ENCODE measurements at places on chromosomes 6 and 20. TPM values are rescaled to one million over a fixed set of nuclear protein-coding genes. Genes with fewer than 3 reads are reported as not detected.

BPIFA1 gene
- total RNA-seq: not detected

HCK gene
- total RNA-seq: 10.8 TPM

NFATC2 gene
- total RNA-seq: 11.1 TPM

GJA10 gene
- total RNA-seq: not detected

GRCh38 chr6:111306104-111306888, 176.7 kb downstream of the REV3L start:
- H3K4me3 ChIP-seq: no peak overlapping the region
- no peak overlapping the region for H3K27ac ChIP-seq
- no peaks in the 10 kb centered on the region for H3K36me3 ChIP-seq
- no peaks in the 10 kb centered on the region for H3K27me3 ChIP-seq
- H3K4me1 ChIP-seq: no peaks in the 10 kb centered on the region
- no peak for DNase-seq

DNA sequence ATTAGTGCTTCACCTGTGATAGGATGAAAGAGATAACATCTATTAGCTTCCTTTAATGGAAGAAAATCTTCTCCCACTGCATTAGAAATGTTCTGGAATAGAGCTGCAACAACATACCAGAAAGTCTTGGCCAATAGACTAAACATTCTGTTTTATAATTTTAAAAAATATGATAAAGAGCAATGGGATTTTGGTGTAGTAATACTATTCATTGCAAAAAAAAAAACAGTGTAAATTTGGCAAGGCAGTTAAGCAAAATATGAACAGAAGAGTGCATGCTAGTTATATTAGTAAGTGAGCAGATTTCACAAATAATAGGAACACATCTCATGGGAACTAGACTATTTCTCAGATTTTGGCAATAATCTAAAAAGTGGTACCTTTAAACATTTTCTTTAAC, 43.3 kb downstream of the SOX4 start:
- H3K27ac ChIP-seq: no peak overlapping the region
- H3K4me3 ChIP-seq: no peak overlapping the region
- no peak for DNase-seq
- no peaks in the 10 kb centered on the region for H3K36me3 ChIP-seq
